CD4-positive, alpha-beta T cell treated with Interleukin-21 for 1 hour (primary cell): ENCODE measurements at places on chromosomes 5 and 9.

DNA sequence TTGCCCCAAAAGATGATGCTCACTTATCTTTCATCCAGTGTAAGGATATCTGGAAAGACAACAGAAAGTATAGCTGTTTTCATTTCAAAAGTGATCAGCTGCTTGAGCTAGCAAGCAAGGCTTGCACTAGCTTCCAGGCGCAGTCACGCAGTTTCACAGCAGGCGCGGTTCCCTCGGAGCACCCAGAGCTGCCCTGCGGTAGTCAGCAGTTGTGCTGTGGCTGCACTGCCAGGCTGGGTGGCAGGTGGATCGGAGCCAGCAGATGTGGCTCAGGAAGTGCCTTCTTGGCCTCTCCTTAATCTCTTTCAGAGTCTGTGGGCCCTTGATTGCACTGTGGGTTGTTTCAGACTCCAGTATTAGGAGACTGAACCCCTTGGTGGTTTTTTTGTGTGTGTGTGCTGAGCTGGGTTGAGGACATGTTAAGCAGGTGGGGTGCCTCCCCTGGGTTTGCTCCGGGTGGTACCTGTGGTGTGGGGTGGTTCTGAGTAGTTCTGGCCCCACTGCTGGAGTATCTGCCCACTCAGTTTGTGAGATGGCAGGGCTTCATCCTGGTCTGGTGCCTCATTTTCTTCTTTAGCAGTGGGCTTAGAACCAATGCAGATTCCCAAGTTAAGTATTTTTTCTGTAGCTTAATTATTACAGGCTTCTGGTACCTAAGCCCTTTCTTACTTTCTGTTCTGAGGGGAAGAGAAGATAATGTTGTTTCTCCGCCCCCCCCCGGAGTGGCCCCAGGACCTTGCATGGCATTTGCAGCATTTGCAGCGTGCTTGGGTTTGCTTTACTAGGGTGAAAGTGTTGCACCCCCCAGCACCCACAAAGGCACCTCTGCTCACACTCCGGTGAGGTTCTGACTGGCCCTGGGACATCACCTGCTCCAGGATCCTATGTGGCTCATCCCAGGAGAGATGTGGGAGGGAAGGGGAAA is 16.4 kb downstream of the TENT4A start:
- DNase-seq, result peak; percentile 51

GRCh38 chr9:129939431-129939830 is 103.6 kb downstream of the FNBP1 start:
- no peak for DNase-seq

DNA sequence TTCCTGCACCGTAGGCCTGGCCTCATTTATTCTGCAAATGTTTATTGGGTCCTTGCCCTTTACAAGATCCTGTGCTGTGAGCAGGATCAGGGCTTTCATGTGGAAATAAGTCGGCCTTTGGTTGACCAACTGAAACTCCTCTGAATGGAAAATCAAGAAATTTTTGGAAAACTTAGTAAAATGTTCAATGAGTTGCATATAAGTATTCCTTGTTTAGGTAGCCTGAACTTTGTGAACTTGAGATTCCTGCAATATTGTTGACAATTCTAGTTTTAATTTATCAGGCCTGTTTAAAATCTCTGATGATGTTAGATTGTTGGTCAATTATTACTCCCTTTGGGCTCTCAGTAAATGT is 1.1 kb downstream of the MAML1 start:
- no peak for DNase-seq

- DNase-seq, result no peak
Measured at GRCh38 chr9:137456061-137456863, 2.9 kb downstream of the NSMF start.
